HAP-1 (cell line): ENCODE measurements at places on chromosomes 16 and 17.

- no peak for DNase-seq
These were observed 141.6 kb downstream of the DNAH9 start for GRCh38 chr17:11739848-11740247.

GRCh38 chr17:69732272-69732918 is 317.9 kb downstream of the MAP2K6 start:
- DNase-seq = no peak

GRCh38 chr17:43092901-43093300 is 32.3 kb downstream of the BRCA1 start:
- peak; percentile 17 for DNase-seq

- DNase-seq = no peak
These were observed 22.9 kb upstream of the PLLP start for GRCh38 chr16:57307365-57307764.

- no peak for DNase-seq
These were observed 27.7 kb downstream of the TNS4 start for GRCh38 chr17:40473573-40474365.

GRCh38 chr17:69690531-69690930 is 276.0 kb downstream of the MAP2K6 start:
- no peak for DNase-seq

GRCh38 chr16:74862743-74863244 is 88.2 kb upstream of the FA2H start:
- DNase-seq = peak; percentile 68
